ENCODE measurements at places on chromosomes 6 and 20. TPM values are rescaled to one million over a fixed set of nuclear protein-coding genes. Genes with fewer than 3 reads are reported as not detected.

- no peaks in the 10 kb centered on the region for H3K4me1 ChIP-seq
- no peak for DNase-seq
- H3K27me3 ChIP-seq: no peaks in the 10 kb centered on the region
- no peaks in the 10 kb centered on the region for H3K36me3 ChIP-seq
- H3K4me3 ChIP-seq: no peak overlapping the region
- H3K27ac ChIP-seq: no peak overlapping the region
These were observed 46.6 kb downstream of the NDUFAF5 start for GRCh38 chr20:13831476-13831875.

FOXQ1 gene
- 0.24 TPM for total RNA-seq

GRCh38 chr6:24908650-24909035, 27.1 kb downstream of the RIPOR2 start:
- no peaks in the 10 kb centered on the region for H3K36me3 ChIP-seq
- H3K4me3 ChIP-seq: no peak overlapping the region
- H3K27ac ChIP-seq: no peak overlapping the region
- no peak for DNase-seq

DNA sequence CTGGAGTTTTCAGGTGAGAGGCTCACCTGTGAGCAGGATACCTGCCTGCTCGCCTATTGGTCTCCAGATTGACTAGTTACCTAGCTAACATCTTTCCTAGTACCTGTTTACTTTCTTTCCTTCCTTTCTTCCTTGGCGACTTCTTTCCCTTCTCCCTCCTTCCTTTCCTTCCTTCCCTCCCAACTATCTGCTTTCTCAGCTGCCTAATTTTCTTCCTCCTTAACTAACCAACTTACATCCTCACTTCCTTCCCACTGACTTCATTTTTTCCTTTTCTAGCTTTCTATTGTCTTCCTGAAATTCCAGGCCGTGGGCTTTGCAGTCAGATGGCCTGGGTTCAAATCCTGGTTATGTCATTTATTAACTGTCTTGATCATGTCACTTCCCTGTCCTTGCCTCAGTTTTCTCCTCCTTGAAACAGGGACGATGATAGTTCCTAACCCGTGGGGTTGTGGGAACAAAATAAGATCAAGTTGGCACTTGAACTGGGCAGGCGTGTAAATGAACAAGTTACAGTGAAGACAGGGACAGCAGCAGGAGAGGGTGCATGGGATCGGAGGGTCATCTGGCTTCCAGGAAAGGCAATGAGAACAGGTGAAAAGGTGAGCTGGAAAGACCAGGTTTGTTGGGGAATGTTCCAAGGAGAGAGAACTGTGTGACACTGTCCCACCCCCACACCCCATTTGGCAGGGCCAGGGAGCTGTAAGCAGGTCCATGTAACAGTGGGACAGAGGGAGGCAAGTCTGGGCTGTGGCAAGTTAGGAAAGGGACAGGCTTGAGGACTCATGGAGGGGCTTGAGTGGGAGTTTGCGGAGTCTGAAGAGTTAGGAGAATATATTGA, 540 bp downstream of the SGK2 start:
- H3K27ac ChIP-seq: no peak overlapping the region
- H3K27me3 ChIP-seq: no peaks in the 10 kb centered on the region
- H3K4me3 ChIP-seq: no peak overlapping the region
- H3K36me3 ChIP-seq: no peaks in the 10 kb centered on the region
- DNase-seq: no peak

GRCh38 chr20:56229812-56230211, 18.7 kb upstream of the MC3R start:
- H3K36me3 ChIP-seq: no peaks in the 10 kb centered on the region
- H3K4me3 ChIP-seq: no peak overlapping the region
- H3K27me3 ChIP-seq: no peaks in the 10 kb centered on the region
- no peaks in the 10 kb centered on the region for H3K4me1 ChIP-seq
- no peak overlapping the region for H3K27ac ChIP-seq

CGAS gene
- 0.16 TPM for total RNA-seq

DNA sequence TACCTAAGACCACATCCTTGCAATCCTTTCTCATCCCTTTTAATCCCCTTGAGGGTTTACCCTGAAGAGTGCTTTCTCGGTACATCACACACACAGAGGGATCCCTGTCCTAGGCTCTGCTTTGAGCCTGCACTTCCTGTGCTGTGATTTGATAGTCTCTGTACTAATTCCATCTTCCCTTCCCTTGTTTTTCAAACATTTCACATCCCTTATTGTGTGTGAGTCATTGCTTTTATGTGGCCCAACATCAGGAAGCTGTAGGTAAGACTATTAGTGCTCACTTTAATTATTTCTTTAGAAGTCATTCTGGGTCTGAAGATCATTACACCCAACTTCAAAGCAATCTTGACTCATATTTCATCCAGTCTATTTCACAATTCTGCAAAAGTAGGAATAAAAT, 57.2 kb upstream of the ANKEF1 start:
- no peak overlapping the region for H3K27ac ChIP-seq
- no peaks in the 10 kb centered on the region for H3K27me3 ChIP-seq
- H3K4me3 ChIP-seq: no peak overlapping the region
- no peaks in the 10 kb centered on the region for H3K36me3 ChIP-seq

RRBP1 gene
- 392 TPM for total RNA-seq

RNASET2 gene
- total RNA-seq: 22.0 TPM

GRCh38 chr6:147563472-147563871, 55.0 kb downstream of the SAMD5 start:
- DNase-seq: no peak
- no peaks in the 10 kb centered on the region for H3K27me3 ChIP-seq
- H3K27ac ChIP-seq: no peak overlapping the region
- no peaks in the 10 kb centered on the region for H3K36me3 ChIP-seq

DNA sequence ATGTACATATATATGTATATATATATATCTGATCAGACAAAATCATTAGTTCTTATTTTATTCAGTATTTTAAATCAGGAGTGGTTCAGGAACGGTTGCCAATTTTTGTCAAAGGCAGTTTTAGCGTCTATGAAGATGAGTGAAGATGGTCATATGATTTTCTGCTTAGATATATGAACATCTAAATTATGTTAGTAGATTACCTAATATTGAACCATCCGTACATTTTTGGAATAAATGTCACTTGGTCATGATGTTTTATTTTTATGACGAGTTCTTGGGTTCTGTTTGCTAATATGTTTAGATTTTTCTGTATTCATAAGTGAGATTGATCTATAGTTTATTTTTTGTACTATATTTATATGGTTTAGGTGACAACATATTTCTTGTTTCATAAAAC, 3.3 kb downstream of the TMEM244 start:
- H3K27ac ChIP-seq: no peak overlapping the region
- no peaks in the 10 kb centered on the region for H3K36me3 ChIP-seq
- H3K4me3 ChIP-seq: no peak overlapping the region
- DNase-seq: no peak

ANKRD66 gene
- total RNA-seq: not detected

FAM83C gene
- total RNA-seq: not detected

- no peaks in the 10 kb centered on the region for H3K27me3 ChIP-seq
- no peak for DNase-seq
- H3K36me3 ChIP-seq: no peaks in the 10 kb centered on the region
- H3K4me3 ChIP-seq: no peak overlapping the region
- peaks cover 49% of the 10 kb centered on the region for H3K4me1 ChIP-seq
- peak overlapping the region; percentile 58 for H3K27ac ChIP-seq
These were observed 16.0 kb downstream of the UQCC2 start for GRCh38 chr6:33695451-33695887.

CLPSL1 gene
- total RNA-seq: not detected

DNA sequence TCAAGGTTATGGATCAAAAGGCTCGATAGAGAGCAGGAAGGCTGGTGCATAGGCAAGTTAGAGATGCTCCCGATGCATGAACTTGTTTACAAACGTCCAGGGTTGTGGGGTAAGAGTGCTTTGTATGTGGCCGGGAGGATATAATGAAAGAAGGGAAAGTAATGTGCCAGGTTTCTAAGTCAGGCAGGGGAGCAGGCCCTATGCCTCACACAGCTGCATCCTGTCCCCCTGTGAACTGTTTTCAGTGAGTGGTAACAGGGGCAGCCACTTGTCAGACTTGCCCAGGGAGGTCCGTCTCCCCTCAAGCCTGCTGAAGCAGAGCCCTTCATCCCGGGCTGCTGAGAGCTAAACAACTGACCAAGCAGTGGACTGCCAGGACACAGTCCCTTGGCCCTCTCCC, 19.4 kb downstream of the KCNK5 start:
- no peak overlapping the region for H3K27ac ChIP-seq
- no peak overlapping the region for H3K4me3 ChIP-seq
- H3K36me3 ChIP-seq: no peaks in the 10 kb centered on the region

SLC17A2 gene
- not detected for total RNA-seq

DNA sequence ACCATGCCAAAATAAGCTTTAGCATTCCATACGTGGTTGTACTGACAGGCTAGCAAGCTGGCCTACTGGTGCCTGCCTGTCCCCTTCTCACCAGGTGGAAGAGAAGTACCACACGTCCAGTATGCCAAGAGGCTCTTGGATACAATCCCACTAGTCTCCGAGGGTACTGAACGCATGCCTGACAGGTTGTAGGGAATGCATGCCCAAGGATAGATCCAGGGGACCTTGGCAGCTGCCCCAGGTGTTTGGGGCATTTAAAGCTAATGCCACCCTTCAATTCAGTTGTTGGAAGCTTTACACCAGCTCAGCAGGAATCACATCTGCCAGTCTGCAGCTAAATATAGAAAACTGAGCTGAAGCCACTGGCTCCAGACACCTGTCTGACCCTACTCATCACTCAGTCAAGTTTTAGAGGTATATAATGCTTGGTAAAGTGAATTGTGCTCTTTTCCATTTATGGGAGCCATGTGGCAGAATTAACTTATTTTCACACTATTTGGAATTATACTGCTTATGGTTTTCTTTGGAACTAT, 4.9 kb downstream of the TUBB2B start:
- H3K27ac ChIP-seq: no peak overlapping the region
- DNase-seq: no peak
- H3K4me3 ChIP-seq: no peak overlapping the region
- no peaks in the 10 kb centered on the region for H3K36me3 ChIP-seq
- peaks cover 39% of the 10 kb centered on the region for H3K27me3 ChIP-seq

- peaks cover 48% of the 10 kb centered on the region for H3K36me3 ChIP-seq
- H3K27me3 ChIP-seq: no peaks in the 10 kb centered on the region
These were observed 4.3 kb downstream of the SNHG17 start for GRCh38 chr20:38430679-38431325.

DNA sequence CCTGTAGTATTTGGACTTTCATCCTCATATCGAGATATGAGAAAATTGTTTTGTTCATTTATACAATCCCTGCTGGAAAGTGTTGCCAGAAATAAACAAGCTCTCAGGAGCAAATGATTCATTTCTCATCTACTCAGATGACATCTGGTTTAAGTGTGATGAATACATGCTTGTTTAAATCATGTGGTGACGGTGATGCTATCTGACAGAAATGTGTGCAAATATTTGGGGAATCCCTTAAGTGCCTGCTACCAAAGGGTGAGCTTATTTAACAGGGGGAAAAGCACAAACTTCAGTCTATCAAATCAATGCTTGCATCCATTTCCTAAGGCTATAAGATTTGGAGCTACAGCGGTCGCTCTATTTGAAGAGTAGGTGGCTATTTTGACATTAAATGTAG, 368.3 kb upstream of the SASH1 start:
- no peak overlapping the region for H3K27ac ChIP-seq
- peak; percentile 76 for DNase-seq
- no peak overlapping the region for H3K4me3 ChIP-seq
- no peaks in the 10 kb centered on the region for H3K36me3 ChIP-seq
- H3K4me1 ChIP-seq: peaks cover 10% of the 10 kb centered on the region
- H3K27me3 ChIP-seq: no peaks in the 10 kb centered on the region

FILIP1 gene
- 2.0 TPM for total RNA-seq

OLIG3 gene
- total RNA-seq: 0.14 TPM

PPP1R16B gene
- total RNA-seq: 0.41 TPM

SEMG1 gene
- total RNA-seq: not detected

All from astrocyte (in vitro differentiated cells and primary cell).